ENCODE measurements at places on chromosomes 7 and 10.
A peak's percentile ranks its signal among the peaks of the same experiment; 100 is the strongest.

GRCh38 chr7:73841689-73842066 lies 638 bp downstream of the METTL27 start:
- no peaks in the 10 kb centered on the region for H3K36me3 ChIP-seq
- peak overlapping the region; percentile 77 for H3K27ac ChIP-seq
- H3K27me3 ChIP-seq, result no peaks in the 10 kb centered on the region
- DNase-seq, result no peak

- no peaks in the 10 kb centered on the region for H3K36me3 ChIP-seq
- H3K4me3 ChIP-seq, result no peak overlapping the region
- H3K27me3 ChIP-seq, result no peaks in the 10 kb centered on the region
- H3K4me1 ChIP-seq, result no peaks in the 10 kb centered on the region
- no peak overlapping the region for H3K27ac ChIP-seq
Measured at GRCh38 chr7:132518102-132518838, 58.0 kb downstream of the PLXNA4 start.

DNA sequence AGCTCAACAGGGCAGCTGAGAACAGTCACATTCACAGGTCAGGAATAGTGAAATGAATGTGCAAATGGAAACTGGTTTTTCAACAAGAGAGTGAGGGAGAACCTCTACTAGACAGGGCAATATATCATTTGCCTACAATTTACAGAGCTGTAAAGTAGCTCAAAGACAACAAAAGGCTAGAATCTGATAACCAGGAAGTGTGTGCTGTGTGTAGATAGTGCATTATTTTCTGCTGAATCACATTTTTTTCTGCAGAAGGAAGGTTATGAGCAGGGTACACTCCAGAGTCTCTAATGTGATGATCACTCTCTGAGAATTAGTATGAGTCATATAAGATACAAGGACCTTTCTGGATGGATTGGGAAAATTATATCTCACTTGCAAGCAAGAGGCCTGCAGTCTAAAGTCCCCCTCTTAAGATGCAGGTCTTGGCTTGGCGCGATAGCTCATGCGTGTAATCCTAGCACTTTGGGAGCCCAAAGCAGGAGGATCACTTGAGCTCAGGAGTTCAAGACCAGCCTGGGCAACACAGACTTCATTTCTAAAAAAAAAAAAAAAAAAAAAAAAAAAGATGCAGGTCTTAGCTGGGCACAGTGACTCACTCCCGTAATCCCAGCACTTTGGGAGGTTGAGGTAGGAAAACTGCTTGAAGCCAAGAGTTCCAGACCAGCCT lies 59.9 kb upstream of the COBL start:
- H3K27me3 ChIP-seq, result no peaks in the 10 kb centered on the region
- H3K36me3 ChIP-seq, result no peaks in the 10 kb centered on the region
- H3K4me1 ChIP-seq, result no peaks in the 10 kb centered on the region
- no peak overlapping the region for H3K4me3 ChIP-seq

DNA sequence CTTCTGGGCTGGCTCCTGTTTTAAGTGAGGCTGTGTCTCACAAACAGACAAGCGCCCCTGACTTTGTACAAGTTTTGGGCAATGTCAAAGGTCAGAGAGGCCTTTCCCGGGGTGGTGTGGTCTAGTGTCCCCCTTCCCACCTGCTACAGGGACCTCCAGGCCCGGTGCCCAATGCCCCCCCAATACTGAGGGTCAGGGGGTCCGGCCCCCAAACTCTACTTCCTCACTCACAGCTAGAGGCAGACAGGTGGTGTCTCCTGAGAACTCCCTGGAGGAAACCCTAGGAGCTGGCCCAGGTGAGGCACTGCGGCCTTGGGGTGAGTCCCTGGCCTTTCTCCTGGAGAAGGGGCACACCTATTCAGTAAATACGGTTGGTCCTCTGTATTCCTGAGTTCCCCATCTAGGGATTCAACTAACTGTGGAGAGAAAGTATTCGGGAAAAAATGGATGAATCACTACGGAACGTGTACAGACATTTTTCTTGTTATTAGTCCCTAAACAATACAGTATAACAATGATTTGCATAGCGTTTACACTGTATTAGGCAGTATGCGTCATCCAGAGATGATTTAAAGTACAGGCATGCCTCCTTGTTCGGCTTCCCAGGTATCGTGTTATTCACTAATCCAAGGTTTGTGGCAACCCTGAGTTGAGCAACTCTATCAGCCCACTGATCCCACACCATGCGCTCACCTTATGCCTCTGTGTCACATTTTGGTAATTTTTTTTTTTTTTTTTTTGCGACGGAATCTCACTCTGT lies 308.1 kb downstream of the WDR37 start:
- 0 out of 2 replicates have a peak, but pooled peaks cover 2% of the 10 kb centered on the region for H3K4me1 ChIP-seq
- no peak overlapping the region for H3K27ac ChIP-seq
- DNase-seq, result no peak

DNA sequence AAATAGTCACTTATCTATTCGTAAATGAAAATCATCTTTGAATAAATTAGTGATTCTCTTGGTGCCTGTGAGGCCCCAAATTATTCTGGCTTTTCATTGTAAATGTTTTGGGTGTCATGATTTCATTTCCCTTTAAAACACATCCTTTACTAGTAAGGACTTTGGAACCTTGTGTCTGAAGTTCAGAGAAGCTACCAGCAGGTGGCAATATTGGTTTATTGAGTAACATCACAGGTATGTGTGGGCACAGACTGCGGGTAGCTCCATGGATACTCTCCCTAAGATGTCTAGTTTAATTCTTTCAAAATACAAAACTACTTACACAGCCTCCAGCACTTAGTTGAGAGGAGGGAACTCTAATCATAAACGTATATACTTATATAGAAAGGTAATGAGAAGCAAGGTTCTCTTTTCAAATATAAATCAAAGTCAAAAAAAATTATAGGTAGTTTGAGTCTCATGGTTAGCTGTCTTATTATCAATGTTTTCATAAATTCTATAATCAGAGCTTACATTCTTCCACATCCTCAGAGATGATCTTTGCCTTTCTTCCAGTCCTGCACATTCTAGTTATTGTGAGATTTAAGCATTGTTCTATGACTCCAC lies 449.6 kb downstream of the GRM8 start:
- H3K4me1 ChIP-seq, result no peaks in the 10 kb centered on the region
- no peak overlapping the region for H3K27ac ChIP-seq
- no peaks in the 10 kb centered on the region for H3K36me3 ChIP-seq
- H3K4me3 ChIP-seq, result no peak overlapping the region
- H3K27me3 ChIP-seq, result no peaks in the 10 kb centered on the region

DNA sequence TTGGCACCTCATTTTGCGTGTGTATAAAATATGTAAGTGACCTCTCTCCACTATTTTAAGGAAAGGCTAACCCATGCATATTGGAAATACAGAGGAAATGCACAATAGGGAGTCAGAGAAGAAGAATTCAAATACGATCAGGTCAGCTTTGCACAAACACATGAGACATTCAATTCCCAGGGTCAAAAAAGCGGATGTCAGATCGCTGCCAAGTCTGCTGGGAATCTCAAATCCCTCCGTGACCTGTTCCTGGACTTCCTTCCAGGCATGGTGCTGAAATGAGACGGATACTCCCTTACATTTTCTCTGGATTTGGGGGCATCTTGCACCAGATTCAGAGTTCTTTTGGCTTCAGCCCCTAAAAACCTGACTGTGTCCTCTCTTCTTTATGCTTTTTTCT lies 91.9 kb upstream of the PRKCQ start:
- H3K27ac ChIP-seq, result no peak overlapping the region
- H3K36me3 ChIP-seq, result no peaks in the 10 kb centered on the region
- DNase-seq, result no peak

DNA sequence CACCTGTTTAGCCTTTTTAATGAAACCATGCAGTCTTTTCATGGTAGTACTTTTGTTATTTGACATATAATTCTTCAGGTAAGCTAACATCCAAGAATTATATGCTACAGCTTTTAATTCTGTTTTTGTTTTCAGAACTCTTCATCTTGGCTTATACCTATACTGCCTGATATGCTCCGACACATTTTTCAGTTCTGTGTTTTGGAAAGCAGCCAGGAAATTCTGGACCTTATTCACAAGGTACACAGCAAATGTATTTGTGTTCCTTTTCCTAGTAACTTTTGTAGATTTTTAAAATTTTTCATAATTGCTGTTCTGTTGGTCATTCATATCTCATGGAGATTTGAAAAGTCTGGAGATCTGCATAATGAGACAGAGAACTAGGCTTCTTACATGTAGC lies 56.7 kb downstream of the BTAF1 start:
- no peaks in the 10 kb centered on the region for H3K4me1 ChIP-seq
- peaks cover 52% of the 10 kb centered on the region for H3K36me3 ChIP-seq
- H3K27ac ChIP-seq, result no peak overlapping the region
- no peak overlapping the region for H3K4me3 ChIP-seq

DNA sequence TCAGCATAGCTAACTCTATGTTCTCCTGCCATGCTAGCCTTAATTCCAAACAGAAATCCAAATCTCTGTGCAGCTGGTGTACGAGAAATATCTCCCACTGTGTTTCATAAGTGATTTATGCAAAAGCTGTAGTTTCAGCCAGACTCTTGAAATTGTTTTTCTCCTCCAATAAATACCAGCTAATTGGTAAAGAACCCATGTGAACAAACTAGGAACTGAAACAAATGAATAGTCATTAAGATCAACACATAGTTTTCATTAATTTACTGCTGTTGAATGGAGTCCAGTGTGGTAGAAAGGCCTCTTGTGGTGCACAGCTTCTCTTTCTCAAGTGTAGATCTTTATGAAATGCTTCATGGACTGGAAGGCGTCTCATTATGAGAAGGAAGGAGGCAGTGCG lies 18.4 kb downstream of the PPP1R17 start:
- no peaks in the 10 kb centered on the region for H3K36me3 ChIP-seq
- H3K27ac ChIP-seq, result no peak overlapping the region
- DNase-seq, result no peak

DNA sequence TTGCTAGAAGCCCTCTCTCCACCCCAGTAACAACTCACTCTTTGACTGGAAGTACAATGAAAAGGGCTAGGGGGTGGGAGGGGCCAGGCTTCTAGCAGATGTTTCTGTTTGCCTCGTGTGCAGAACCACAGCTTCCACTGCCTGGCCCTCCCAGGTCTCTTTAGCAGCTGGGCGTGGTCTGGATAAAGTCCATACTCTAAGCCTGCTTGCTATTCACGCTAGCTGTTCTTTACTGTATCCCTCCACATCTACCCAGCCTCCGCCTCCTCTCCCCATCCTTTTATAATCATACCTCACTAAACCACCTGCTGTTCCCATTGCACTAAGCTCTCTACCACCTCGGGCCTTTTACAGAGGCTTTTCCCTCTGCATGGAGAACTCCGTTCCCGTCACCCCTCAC lies 288.8 kb downstream of the CAMK1D start:
- H3K36me3 ChIP-seq, result no peaks in the 10 kb centered on the region
- peaks cover 9% of the 10 kb centered on the region for H3K4me1 ChIP-seq
- H3K27ac ChIP-seq, result no peak overlapping the region
- DNase-seq, result no peak
- H3K27me3 ChIP-seq, result no peaks in the 10 kb centered on the region
- H3K4me3 ChIP-seq, result no peak overlapping the region

- no peak overlapping the region for H3K27ac ChIP-seq
- H3K4me1 ChIP-seq, result peaks cover 18% of the 10 kb centered on the region
- H3K36me3 ChIP-seq, result peaks cover 18% of the 10 kb centered on the region
Measured at GRCh38 chr7:5428478-5429252, 5.0 kb upstream of the TNRC18 start.

DNA sequence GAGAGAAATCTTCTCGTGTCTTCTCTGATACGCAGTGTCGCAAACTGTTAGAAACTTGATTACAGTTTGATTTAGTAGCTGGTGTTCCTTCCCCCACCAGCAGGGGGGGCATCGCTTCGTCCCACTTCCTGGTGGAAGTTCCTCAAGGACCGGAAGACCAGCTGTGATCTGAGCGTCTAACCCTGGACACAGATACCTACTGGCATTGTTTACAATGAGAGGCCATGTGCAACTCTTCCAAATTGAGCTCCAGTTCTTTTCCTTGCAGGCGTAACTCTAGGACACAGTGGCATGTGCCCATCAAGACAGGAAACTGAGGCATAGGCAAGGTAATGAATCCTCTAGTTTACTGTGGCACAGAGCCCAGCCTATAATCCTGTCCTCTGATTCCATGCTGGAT lies 219.0 kb downstream of the CCDC3 start:
- peak; percentile 45 for DNase-seq
- H3K27me3 ChIP-seq, result no peaks in the 10 kb centered on the region
- H3K4me3 ChIP-seq, result no peak overlapping the region

DNA sequence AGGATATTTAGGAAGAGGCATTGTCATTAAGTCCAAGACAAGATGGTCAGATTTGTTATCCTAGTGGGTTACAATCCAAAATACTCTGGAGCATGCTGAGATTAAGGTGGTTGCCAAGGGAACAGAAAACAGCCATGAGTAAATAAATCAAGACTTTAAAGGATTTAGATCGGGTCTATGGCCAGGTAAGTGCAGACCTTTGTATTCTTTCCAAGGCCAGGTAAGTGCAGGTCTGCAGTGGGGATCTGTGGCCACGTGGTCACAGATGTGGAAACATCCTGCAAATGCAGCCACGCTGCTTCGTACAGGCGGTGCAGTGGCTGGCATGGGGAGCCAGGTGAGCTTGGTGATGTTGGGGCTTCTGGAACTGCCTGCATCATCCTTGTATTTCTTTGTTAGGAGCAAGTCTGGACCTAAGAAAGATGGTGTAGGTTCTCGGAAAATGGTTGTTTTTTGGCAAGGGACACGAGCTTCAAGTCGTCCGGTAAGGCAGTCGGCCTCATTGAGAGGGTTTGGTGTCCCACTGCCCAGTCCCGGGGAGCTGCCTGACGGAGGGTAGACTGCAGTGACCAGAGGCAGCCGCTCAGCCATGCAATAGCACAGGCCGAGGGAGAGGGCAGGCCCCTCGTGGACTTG lies 21.8 kb downstream of the ZNF775 start:
- peaks cover 5% of the 10 kb centered on the region for H3K36me3 ChIP-seq
- H3K4me1 ChIP-seq, result peaks cover 26% of the 10 kb centered on the region
- no peaks in the 10 kb centered on the region for H3K27me3 ChIP-seq

GRCh38 chr7:107726356-107727130 lies 17.4 kb upstream of the CBLL1 start:
- no peaks in the 10 kb centered on the region for H3K36me3 ChIP-seq
- DNase-seq, result no peak

DNA sequence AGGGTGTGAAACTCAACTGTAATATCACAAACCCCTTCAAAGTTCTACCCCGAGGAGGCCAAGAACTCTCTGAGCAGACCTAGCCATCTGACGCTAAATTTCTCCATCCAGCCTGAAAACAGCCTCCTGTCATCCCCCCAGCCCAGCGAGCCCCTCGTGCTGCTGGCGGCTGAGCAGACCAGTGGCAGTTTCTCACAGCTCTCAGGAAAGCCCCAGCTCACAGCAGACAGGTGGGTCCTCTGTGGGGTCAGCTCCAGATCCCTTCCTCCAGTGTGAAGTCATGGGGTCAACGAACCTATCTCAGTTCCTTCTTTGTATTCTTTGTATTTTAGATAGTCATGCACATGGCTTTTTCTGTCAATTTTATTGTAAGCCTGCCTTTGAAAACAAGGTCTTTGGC lies 7.8 kb downstream of the GARIN1A start:
- H3K27ac ChIP-seq, result no peak overlapping the region
- no peaks in the 10 kb centered on the region for H3K36me3 ChIP-seq
- no peak overlapping the region for H3K4me3 ChIP-seq
- no peaks in the 10 kb centered on the region for H3K4me1 ChIP-seq
- no peak for DNase-seq
- no peaks in the 10 kb centered on the region for H3K27me3 ChIP-seq

- no peaks in the 10 kb centered on the region for H3K27me3 ChIP-seq
- DNase-seq, result no peak
- H3K4me1 ChIP-seq, result 0 out of 2 replicates have a peak, but pooled peaks cover 3% of the 10 kb centered on the region
- H3K4me3 ChIP-seq, result no peak overlapping the region
- peaks cover 64% of the 10 kb centered on the region for H3K36me3 ChIP-seq
Measured at GRCh38 chr7:105087981-105088380, 74.0 kb downstream of the KMT2E start.

Data from SJSA1 (cell line).